Stimulated activated CD8-positive, alpha-beta memory T cell treated with anti-CD3 and anti-CD28 coated beads, Interleukin-4, amount 100 ng/mL, for 1 hour (primary cell): ENCODE measurements at places on chromosomes 2 and 18.

DNA sequence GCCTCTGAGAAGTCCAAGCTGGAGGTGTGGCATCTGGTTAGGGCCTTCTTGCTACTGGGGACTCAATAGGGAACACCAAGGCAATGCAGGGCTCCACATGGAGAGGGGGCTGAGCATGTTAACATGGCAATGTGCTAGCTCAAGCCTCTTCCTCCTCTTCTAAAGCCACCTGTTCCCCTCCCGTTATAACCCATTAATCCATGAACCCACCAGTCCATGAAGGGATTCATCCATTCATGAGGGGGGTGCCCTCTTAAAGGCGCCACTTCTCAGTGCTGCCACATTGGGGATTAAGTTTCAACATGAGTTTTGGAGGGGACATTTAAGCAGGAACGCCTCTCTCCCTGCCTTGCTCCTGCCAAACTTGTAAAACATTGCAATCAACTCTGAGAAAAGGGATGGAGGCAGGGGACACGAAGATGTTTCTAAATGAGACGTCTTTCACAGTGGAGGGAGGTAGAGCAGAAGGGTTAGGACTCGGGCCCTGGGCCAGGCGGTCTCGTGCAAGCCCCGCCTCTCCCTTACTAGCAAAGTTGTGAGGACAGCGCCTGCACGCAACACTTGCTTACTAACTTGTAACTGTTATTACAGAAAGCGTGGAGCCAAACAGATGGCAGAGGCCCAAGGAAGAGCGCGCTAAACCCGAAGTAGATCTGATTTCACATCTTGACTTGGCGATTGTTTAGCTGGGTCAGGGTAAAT, 118.2 kb upstream of the ZNF516 start:
- no peak for DNase-seq

DNA sequence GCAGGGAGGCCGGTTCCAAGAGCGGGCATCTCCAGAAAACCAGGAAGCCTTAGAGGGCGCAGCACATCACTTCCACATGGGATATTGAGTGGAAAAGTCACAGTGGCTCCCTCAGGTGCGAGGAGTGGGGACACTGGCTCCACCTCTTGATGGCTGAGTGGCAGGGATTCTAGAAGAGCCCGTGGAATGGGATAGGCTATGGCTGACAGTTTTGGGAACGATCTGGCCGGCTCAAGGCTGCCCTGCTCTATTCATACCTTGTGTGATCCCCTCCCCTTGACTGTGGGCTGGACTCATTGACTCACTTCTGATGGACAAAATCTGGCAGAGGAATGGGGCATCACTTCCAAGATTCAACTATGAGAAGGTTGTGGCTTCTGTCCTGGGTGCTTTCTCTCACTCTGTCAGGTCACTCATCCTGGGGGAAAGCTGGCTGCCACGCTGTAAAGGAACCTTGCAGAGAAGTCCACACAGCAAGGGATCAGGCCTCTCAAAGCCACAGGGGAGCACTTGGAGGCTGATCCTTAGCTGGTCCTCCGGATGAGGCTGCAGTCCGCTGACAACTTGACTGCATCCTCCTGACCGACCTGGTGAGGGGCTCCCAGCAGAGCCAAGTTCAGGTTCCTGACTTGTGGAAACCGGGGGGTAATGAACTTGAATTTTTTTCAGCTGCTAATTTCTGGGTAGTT, 46.7 kb upstream of the HS6ST1 start:
- DNase-seq = no peak

- no peak for DNase-seq
These were observed 42.4 kb upstream of the IGFBP2 start for GRCh38 chr2:216590780-216591179.

- no peak for DNase-seq
These were observed 20.5 kb downstream of the RAD51AP2 start for GRCh38 chr2:17497718-17498117.
